CD4-positive, alpha-beta T cell treated with Interleukin-6 for 4 hours (primary cell): ENCODE measurements at places on chromosomes 16 and 17.

DNA sequence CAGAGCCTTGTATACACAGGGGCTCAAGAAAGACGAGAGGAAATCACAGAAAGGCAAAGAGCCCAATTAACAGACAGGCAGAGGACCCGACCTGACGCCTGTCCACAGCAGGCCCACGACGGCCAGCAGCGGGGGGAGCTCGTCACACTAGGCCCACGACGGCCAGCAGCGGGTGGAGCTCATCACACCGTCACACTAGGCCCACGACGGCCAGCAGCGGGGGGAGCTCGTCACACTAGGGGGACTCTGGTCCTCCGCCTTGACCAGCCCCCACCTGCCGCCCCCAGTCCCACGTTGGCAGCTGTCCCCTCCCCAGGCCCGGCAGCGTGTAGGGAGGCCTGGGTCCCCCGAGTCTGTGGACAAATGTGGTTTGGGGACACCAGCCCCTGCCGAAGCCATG lies 23.7 kb upstream of the GNG13 start:
- no peak for DNase-seq

- DNase-seq: no peak
Observed at GRCh38 chr17:11511696-11512095, 86.6 kb upstream of the DNAH9 start.

GRCh38 chr17:65226227-65226626 lies 89.1 kb downstream of the RGS9 start:
- no peak for DNase-seq

DNA sequence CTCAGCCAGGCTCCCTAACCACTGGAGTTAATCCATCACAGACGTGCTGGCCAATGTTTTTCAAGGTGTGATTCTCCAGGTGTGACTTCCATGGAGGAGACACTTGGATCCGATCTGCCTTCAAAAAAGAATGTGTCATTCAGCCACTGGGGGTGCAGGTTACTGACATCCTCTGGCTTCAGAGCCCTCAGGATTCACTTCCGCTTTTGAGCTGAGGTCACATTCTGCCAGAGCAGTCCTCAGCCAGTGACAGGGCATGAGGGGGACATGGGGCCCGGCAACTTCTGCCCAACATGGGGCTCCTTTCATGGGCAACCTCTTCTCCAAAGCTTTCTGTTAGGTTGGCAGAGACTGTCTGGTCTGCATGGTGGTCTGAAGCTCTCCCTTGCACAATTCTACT lies 81.4 kb downstream of the GRIN2A start:
- DNase-seq: no peak

- no peak for DNase-seq
Observed at GRCh38 chr16:14449790-14450480, 180.1 kb downstream of the PARN start.

GRCh38 chr17:36911001-36911400 lies 26.3 kb upstream of the LHX1 start:
- no peak for DNase-seq

- DNase-seq: no peak
Observed at GRCh38 chr17:60888812-60889709, 211.4 kb downstream of the BCAS3 start.

DNA sequence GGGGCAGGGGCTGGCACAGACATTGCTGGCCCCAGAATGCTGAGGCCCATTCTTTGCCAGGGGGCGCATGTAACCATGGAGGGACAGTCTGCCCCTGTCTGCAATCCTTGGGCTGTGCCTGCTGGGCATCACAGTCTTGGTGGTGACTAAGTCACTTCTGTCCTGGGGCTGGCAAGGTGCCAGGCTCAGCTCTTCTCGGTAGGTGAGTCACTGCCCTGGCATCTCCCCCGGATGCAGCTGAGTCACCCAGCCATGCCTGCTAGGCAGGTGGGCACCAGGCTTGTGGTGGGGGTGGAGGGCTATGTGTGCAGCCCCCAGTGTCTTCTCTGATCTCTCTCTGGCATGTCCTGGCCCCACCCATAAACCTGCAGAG lies 5.6 kb downstream of the RARA start:
- DNase-seq: peak; percentile 94

DNA sequence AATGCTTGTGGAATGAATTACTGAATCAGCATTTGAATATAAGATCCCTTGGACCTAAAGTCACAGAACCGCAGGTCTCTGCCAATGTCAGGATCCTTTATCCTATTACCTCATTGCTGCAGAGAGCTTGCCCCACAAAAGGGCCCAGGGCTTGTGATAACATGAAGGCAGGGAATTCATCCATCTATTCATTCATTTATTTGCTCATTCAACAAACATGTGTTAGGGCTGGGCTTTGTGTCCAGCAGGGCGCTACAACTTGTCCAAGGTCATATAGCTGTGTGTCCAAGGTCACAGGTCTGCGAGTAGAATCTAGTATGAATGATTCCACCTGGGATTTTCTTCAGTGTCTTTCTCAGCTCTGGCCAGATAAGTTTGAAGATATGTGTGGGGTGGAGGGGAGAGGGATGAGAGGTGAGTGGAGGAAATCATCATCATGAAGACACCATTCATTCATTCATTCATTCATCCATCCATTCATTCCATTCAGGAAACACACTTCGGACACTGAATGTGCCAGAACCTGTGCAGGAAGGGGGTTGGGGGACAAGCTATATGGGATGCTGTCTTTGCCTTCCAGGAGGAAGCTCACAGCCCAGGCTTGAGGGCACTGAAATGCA lies 1.3 kb upstream of the UNC45B start:
- no peak for DNase-seq

- no peak for DNase-seq
Observed at GRCh38 chr17:18944646-18945045, 7.3 kb upstream of the SLC5A10 start.

DNA sequence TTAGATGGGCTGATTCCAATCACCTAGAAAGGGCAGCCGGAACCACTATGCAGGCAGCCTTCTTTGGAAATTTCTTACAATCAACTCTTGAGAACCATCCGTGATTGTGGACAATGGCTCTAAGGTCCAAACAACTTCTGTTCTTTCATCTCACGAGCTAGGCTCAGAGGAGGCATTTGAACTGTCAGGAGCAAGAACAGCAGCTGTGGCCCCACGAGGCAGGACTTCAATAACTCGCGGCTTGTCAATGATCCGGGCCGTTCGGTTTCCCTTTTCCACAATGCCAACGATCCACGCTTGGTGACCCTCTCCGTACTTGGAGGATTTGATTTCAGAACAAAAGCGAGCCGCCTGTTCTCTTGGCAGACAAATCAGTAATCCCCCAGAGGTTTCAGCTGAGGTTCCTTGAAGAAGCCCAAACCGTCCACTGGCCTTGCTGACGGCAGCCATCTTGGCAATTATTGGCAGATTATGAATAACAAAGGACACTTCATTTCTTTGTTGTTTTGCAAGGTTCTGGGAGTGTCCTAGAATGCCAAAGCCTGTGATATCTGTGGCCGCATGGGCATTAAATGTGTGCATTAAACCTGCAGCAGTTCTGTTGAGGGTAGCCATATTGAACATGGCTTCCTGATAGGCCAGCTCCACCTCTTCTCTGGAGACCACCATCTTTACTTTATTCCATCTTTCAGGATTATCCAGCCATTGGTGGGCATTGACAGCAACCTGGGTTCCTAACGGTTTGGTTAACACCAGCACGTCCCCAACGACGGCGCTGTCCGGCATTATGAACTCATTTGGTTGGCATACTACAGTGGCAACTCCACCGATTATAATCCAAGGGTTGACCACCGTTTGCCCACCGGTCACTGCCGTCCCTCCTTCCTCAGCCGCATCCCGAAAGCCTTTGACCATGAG lies 1.2 kb downstream of the SEPHS2 start:
- DNase-seq: no peak

DNA sequence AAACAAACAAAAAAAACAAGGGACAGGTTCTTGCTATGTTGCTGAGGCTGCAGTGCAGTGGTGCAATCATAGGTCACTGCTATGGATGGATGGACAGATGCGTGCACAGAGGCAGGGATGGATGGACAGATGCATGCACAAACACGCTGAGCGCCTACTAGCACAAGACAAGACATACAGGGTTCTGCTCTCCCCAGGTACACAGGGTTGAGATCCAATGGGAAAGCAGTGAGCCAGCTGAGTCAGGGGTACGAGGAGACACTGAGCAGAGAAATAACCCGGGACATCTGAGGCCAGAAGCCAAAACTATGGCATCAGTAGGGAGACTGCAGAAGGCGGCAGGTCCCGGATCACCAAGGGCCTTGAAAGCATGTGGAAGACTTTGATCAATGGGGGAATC lies 6.2 kb downstream of the IL32 start:
- no peak for DNase-seq

GRCh38 chr16:27197004-27197403 lies 6.3 kb upstream of the KDM8 start:
- no peak for DNase-seq

- no peak for DNase-seq
Observed at GRCh38 chr16:49660626-49661025, 195.3 kb downstream of the ZNF423 start.

DNA sequence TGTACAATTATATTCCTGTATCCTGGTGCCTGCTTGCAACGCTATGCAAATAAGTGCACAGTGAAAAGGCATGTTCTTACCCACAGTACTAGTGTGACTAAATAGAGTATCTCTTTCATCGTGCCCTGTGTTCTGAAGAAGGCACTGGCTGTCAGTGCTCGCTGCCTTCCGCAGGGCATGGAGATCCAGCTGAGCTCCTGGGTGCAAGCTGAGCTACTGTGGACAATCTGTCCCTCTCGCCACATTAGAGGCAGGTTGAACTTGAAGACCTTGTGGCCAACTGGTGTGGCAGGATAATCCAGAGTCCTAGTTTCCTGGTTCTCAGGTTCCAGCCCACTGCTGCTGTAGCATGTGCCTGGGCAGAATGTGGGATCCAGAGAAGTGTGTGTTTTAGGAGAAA lies 1.9 kb upstream of the ST6GALNAC1 start:
- DNase-seq: no peak

DNA sequence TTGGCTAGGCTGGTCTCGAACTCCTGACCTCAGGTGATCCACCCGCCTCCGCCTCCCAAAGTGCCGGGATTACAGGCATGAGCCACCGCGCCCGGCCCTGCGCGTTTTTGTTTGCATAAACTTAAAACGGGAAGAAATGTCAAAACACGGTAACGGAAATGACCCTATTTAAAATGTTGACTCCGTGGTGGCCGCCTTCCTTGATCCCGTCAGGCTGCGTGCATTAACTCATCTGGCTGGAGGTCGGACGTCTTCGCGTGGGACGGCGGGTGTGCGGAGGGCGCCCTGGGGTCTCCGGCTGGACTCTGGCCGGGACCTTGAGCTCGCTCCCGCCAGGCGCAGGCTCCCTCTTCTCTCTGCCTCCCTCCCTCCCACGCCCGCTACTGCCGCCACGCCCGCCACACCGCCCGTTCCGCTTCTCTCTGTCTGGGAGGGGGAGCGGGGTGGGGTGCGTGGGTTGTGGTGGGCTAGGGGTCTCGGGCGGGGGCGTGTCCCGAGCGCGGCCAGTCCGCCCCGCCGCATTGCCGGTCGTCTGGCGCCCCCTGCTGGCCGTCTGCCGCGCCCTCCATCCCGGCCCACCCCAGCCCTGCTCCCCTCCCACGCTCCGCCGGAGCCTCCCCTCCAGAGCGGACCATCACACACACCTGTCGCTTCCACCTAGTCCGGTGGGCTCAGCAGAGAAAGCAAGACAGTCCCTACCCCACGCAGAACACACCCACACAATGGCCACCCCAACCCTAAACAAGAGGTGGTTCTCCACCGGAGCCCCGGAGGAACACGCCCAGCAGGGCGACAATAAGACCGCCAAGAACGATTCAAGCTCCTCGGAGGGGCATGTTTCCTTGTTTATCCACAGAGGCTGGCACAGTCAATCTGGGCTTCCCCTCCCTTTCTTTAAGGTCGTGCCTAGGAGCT lies 1.2 kb upstream of the CCDC42 start:
- peak; percentile 83 for DNase-seq

DNA sequence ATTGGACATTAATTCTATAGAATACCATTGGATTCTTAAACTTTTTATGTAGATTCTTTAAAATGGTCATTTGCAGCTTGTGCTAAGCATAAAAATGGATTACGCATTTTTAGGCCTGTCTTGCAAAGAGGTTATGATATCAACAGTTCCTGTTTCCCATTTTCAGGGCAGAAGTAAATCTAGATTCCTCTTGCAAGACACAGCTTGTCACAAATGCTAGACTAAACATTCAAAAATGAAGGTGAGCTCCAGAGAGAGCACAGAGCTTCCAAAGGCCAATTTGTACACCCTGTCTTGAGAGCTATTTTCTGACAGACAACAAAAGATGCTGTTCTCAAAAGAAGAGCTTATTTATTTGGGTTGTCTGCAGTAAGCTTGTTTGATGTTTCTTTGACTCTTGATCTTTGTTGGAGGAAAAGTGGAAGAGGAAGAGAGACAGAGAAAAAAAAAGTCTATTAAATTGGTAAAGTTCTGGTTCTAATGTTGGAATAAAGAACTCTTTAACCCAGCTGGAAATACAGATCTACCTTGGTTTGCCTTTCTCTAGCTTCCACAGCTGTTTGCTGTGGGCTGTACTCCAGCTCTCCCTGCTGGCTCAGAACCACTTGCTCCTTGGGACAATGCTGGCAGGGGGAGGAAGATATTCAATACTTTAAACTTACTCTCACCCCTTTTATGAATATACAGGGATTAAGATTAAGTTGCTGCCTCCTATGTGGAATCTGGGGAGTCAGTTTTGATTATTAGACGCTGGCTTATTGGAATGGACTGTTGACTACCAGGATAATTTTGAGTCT lies 651.8 kb downstream of the CDH11 start:
- DNase-seq: no peak

- DNase-seq: no peak
Observed at GRCh38 chr17:74190154-74190553, 13.3 kb upstream of the RPL38 start.

DNA sequence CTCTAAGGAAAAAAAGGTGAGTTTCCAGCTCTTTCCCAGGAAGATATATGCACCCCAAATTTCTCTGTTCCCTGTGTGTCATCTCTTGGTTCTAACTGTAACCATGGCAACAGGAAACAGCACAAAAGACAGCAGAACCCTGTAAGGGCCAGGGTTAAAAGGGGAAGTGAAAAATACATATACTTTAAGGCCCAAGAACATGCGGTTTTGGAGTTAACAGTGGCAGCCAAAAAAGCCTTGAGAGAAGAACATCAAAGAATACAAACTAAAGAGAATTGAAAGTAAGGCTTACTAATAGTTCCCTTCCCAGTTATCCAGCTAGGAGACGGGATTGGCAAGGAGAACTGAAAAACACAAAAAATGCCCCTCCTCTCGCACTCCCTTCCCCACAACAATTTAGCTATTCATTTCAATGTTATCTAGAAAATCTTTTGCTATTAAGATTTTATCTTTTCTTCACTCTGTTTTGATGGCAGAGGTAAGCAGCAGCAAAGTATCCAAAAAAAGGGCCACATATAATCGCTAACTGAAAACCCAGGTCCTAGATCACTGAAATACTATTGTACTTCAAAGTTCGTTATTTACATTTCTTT lies 1.5 kb downstream of the SPOP start:
- DNase-seq: peak; percentile 44

GRCh38 chr17:55510986-55511721 lies at the start of gene SMIM36:
SMIM36 (minus strand) TSS chr17:55511452.
- no peak for DNase-seq

- DNase-seq: no peak
Observed at GRCh38 chr16:31641279-31641678, 113.6 kb downstream of the AHSP start.

GRCh38 chr17:74760404-74761105 lies 12.1 kb downstream of the NHERF1 start:
- DNase-seq: no peak

- no peak for DNase-seq
Observed at GRCh38 chr17:6392609-6393350, 42.1 kb downstream of the AIPL1 start.

GRCh38 chr17:7572338-7572587 lies 7.2 kb upstream of the CD68 start:
- DNase-seq: no peak

GRCh38 chr16:71807905-71808592 lies 585 bp downstream of the AP1G1 start:
- DNase-seq: peak; percentile 43
